ENCODE measurements at places on chromosomes 2 and 18. TPM values are rescaled to one million over a fixed set of nuclear protein-coding genes. Genes with fewer than 3 reads are reported as not detected.

FAM124B gene
- total RNA-seq, result 0.24 TPM

TAF1B gene
- 24.2 TPM for total RNA-seq

RAB27B gene
- 3.7 TPM for total RNA-seq

ZNF396 gene
- total RNA-seq, result 1.2 TPM

ELOA2 gene
- not detected for total RNA-seq

ALPP gene
- total RNA-seq, result not detected

ASB18 gene
- total RNA-seq, result not detected

MYO7B gene
- 0.16 TPM for total RNA-seq
